Activated CD4-positive, alpha-beta T cell treated with anti-CD3 and anti-CD28 coated beads for 36 hours (primary cell): ENCODE measurements at places on chromosomes 11 and 22.

- no peak for DNase-seq
Measured at GRCh38 chr22:26535603-26535908, 23.3 kb upstream of the TFIP11 start.

DNA sequence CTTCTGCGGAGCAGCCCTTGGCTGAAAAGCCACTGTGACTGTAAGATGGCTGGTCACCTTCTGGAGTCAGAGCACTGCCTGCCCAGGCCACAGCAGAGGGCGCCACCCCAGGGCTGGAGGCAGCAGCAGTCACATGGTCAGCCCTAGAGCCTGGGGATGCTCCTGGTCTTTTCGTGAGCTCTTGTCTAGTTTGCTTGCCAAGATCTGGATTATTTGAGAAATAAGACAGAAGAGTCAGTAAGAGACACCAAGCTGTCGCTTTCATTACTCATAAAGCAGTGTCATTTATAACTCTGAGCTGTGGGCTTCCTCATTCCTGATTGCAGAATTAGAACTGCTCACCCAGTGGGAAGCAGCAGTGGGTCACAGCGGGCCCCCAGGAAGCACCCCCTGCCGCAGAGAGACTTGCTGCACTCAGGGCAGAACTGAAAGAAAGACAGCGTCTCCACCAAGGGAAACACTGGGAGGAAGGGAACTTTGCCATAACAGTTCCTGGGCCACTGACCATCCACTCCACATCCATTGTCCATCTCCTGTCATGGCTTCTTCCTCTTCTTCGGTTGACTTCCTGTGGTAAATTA lies 56.7 kb downstream of the PPP6R2 start:
- peak; percentile 69 for DNase-seq

DNA sequence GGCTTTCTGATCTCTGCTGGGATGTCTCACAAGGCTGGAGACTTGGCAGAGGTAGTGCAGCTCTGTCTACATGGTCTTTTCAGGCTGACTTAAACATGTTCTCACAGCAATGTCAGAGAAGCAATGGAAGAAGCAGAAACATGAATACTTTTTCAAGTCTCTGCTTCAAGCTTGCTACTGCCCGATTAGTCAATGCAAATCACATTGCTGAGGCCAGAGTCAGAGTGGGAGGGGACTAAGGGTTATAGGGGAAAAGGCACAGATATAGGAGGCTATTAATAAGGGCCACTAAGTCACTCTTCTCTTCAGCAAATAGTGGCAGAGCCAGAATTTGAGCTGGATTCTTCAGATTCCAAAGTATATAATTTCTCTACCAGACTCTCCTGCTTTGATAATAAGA lies 390.5 kb downstream of the TMEM135 start:
- no peak for DNase-seq

DNA sequence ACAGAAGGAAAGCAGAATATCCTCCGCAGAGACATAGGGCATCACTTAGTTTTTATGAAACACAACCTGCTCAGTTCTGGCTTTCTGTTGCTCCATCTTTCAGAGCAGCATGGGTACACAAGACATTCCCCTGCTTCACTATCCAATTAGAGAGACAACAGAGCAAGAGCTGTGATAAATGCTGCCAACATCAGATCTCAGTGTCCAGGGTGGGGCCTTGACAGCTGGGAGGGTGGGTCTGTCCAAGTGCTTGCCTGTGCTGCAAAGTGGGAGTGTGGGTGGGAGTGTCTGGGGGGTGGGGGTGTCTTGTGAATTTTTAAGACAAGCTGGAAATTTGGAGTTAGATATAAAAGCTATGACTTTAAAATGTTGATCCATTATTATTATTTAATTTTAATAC lies 369.6 kb downstream of the TENM4 start:
- no peak for DNase-seq

DNA sequence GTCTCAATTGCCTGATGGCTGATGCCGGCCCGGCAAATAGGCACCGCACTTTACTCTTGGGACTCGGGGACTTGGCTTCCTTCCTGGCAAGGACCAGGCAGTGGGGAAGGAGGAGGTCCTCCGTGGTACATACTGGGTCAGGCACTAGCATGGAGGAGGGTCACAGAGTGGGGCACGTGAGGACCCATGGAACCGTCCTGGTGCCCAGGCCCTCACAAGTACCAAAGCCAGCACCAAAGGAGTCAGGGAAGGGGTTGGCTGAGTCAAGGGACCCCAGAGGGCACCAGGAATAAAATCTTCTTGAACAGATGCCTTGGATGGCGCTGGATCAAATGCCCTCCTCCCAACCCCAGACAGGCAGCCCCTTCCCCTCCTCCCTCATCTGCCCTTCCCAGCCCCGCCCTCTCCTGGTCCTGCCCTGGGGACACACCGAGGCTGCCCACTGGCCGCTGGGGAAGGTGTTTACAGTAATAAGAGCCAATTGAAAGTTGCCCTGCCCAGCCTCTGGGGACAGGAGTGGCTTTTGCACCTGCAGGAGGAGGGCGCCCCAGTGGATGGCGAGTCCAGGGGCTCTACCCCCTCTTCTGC lies 5.6 kb upstream of the CARNS1 start:
- DNase-seq: peak; percentile 44

GRCh38 chr11:85831050-85831449 lies 20.1 kb upstream of the SYTL2 start:
- DNase-seq: no peak

DNA sequence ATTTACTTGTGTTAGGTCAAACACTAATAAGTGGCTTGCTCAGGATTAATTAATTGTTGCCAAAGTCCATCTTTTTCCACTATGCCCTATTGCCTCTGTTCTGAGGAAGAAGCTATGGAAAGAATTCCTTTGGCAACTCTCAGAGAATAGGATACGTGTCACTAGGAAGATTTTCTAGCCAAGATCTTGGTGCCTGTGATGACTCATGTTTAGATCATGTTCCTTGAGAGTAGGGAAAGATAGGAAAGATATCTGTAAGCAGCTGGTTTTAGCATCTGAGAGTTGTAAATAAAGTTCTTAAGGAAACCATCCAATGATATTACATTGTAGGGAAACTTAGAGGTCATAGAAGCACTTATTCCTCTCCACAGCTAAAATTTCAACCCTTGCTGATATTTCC lies 15.7 kb downstream of the SLN start:
- no peak for DNase-seq

DNA sequence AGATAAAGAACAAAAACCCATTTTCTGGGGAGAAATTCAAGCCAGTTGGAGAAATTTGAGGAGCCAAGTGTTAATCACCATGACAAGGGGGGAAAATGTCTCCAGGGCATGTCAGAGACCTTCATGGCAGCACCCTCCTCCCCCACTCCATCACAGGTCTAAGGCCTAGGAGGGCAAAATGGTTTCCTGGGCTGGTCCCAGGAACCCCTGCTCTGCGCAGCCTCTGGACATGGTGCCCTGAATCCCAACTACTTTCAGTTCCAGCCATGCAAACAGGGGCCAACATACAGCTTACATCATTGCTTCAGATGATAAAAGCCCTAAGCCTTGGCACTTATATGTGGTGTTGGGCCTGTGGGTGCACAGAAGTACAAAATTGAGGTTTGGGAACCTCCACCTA lies 167.5 kb downstream of the LUZP2 start:
- no peak for DNase-seq
